ENCODE measurements at places on chromosomes 16 and 17. TPM values are rescaled to one million over a fixed set of nuclear protein-coding genes. Genes with fewer than 3 reads are reported as not detected.

SEZ6 gene
- 0.16 TPM for total RNA-seq

GRCh38 chr17:37259030-37259735 is 116.6 kb upstream of the C17orf78 start:
- no peak for DNase-seq

DNA sequence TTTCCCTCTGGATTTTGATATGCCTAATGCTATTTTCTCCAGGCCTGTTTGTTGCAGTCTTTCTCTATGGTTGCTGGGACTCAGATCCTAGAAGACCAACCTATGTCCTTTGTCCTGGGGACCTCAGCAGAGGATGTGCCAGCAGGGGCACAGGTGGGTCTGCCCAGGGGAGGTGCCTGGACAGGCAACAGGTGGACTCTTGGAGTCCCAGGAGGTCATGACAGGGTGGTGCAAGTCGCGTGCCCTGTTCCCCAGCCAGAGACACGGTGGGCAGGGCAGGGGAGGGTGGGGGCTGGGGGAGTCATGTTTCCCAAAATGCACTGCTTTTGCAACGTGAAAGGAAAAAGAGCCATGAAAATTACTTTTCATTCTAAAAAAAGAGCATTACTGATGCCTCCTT is 26.3 kb upstream of the PLLP start:
- no peak for DNase-seq

RND2 gene
- 0.35 TPM for total RNA-seq

TNFSF13 gene
- 0.11 TPM for total RNA-seq

GRCh38 chr16:57475711-57476339 is 10.5 kb downstream of the DOK4 start:
- DNase-seq: no peak

NUPR1 gene
- 5.9 TPM for total RNA-seq

- peak; percentile 48 for DNase-seq
These were observed 2.0 kb downstream of the HBZ start for GRCh38 chr16:154217-155030.

DNA sequence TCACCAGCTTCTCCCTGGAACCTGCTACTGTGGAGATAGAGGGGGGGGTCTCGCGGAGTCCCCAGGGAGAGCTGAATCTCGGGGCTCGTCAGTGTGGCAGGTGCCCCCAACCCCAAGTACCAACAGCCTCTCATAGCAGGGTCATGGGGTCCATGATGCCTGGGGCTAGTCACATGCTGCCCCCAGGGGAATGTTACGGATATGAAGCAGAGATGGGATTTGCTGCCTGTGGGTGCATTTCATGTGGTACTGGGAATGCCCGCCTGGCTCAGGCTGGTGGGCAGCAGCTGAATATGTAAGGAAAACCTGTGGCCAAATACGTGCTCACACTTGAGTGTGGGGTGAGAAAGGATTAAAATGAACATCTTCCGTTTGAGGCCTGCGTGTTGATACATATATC is 49.4 kb downstream of the MEAK7 start:
- DNase-seq: no peak

TBX4 gene
- total RNA-seq: 0.35 TPM

HAPSTR1 gene
- total RNA-seq: 71.6 TPM

DNA sequence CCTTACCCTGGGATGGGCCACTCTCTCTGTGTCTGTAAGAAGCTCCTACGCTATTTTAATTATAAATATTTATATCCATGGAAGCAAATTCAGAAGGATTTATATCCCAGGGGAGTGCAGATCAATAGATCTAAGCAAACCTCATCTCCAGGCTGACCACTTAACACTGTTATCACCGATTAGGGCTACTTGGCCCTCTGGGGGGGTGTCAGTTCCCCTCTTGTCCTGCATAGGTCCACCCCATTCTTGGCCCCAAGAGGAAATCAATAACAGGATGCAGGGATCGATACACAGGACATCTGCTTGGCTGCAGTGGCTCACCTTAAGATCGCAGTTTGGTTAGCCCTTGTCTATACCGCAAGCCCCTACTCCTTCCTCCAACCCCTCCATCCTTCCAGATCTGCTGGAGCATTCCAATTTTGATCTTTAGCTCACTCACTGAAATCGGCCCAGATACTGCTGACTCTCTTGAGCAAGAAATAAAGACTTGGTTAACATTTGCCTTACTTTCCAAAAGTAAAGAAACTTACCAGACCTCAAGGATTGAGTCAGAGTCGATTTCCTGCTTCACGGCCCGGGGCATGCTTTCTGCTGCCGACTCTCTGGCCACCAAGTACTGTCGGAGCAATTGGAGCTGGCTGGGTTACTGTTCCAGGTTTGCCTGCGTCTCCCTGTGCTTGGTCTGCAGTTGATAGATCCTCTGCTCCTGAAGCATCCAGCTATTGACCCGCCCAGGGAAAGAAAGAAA is 112.3 kb upstream of the PMFBP1 start:
- no peak for DNase-seq

- peak; percentile 97 for DNase-seq
These were observed at the start of gene ITGA3 for GRCh38 chr17:50055426-50056216. Gene ITGA3, plus strand, starts transcription at chr17:50056110. Its CDS starts 330 bp downstream, at chr17:50056440.

CCL15 gene
- total RNA-seq: not detected

DNA sequence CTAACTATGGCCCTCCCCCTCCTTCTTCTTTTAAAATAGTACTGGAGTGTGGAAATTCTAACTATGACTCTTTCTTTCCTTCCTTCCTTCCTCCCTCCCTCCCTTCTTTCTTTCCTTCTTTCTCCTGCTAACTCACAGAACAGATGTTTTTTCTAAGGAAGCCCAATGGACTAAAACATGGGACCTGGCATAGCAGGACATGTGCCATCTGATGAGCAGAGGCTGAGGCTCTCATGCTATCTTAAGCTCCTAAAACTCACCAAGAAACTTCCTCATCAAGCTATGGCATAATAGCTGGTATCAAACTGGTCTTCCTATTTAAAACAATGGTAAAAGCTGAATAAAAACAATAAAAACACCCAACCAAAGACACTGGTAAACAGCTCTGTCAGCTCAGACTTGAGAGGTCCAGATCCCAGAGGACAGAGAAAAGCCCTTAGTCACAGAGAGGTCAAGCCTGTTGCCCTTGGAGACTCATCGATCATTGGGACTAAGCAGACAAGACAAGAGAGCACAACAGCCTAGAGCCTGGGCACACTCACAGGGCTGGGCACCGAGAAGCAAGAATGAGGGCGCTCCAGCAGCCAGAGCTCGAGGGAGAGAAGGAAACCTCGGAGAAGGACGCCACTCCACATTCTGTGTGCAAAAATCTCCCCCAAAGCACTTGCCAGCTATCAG is 27.6 kb downstream of the SLC38A10 start:
- no peak for DNase-seq

GRCh38 chr16:81645266-81645694 is 133.8 kb upstream of the PLCG2 start:
- DNase-seq: peak; percentile 84

- DNase-seq: no peak
These were observed 35.1 kb downstream of the SCNN1G start for GRCh38 chr16:23217646-23218045.

- DNase-seq: no peak
These were observed 44.8 kb downstream of the TRARG1 start for GRCh38 chr17:1324201-1324771.

- no peak for DNase-seq
These were observed 69.6 kb downstream of the RBFOX3 start for GRCh38 chr17:79541056-79541850.

GRCh38 chr16:22075776-22076175 is 16.6 kb upstream of the VWA3A start:
- DNase-seq: no peak

GRCh38 chr17:80738020-80738808 is 193.6 kb downstream of the RPTOR start:
- no peak for DNase-seq

FNDC8 gene
- total RNA-seq: not detected

GRCh38 chr16:78608305-78608776 is 508.9 kb downstream of the WWOX start:
- DNase-seq: no peak

- DNase-seq: no peak
These were observed 56.3 kb downstream of the ABCC12 start for GRCh38 chr16:48099455-48099854.

- no peak for DNase-seq
These were observed 62.1 kb downstream of the GPRC5B start for GRCh38 chr16:19822533-19822932.

TRPV2 gene
- total RNA-seq: 16.1 TPM

PPP1R27 gene
- 12.7 TPM for total RNA-seq

GRCh38 chr16:65148804-65149203 is 26.9 kb upstream of the CDH11 start:
- DNase-seq: no peak

DNA sequence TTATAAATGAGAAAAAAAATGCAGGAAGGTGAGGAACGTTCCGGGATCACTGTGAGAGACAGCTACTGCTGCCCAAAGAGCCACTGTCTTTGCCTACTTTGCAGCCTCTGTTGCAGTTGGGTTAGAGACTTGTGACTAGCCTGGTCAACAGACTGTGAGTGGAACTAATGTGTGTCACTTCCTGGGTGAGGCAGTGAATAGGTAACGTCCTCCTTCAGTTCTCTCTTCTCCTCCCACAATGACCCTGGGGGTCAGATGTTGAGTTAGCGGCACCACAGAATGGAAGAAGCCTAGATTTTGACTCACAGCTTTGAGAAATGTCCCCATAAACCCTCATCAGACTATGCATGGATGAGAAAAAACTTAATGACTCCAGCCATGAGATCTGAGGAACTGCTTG is 5.2 kb downstream of the C16orf46 start:
- DNase-seq: no peak

- DNase-seq: no peak
These were observed 12.8 kb downstream of the CYTH1 start for GRCh38 chr17:78769196-78769773.

PLA2G10 gene
- total RNA-seq: not detected

DNA sequence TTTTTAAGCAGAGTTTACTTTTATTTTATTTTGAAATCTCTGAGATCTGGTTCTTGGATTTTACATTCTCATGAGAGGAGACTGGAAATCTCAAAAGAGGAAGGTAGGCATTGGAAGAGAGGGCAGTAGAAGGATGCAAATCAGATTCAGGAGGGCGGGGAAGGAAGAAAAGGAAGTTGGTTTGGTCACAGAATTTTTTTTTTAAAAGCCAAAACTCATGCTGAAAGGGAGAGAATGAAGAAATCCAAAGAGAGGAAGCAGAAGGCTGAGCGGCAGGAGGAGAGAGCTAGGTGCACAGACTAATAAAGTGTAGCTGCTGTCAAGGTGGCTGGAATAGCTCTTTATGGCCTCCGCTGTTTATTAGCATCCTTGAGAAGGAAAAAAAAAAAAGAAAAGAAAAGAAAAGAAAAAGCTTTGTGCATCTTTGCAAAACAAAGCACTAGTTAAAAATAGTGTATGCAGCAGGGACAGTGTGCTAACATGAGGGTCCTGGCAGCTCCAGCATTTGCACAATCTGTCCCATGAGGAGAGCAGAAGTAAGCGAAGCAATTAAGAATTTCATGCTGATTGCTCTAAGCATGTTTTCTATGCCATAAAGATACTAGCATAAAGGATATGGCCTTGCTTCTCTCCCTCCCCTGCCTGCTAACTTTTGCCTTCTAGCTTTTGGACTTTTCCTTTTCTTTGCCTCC is 194.2 kb downstream of the ZFHX3 start:
- no peak for DNase-seq

MILR1 gene
- total RNA-seq: 14.5 TPM

GRCh38 chr17:55177159-55177854 is 87.5 kb upstream of the HLF start:
- DNase-seq: no peak

- no peak for DNase-seq
These were observed 4.3 kb upstream of the ITGA3 start for GRCh38 chr17:50051606-50052005.

DNA sequence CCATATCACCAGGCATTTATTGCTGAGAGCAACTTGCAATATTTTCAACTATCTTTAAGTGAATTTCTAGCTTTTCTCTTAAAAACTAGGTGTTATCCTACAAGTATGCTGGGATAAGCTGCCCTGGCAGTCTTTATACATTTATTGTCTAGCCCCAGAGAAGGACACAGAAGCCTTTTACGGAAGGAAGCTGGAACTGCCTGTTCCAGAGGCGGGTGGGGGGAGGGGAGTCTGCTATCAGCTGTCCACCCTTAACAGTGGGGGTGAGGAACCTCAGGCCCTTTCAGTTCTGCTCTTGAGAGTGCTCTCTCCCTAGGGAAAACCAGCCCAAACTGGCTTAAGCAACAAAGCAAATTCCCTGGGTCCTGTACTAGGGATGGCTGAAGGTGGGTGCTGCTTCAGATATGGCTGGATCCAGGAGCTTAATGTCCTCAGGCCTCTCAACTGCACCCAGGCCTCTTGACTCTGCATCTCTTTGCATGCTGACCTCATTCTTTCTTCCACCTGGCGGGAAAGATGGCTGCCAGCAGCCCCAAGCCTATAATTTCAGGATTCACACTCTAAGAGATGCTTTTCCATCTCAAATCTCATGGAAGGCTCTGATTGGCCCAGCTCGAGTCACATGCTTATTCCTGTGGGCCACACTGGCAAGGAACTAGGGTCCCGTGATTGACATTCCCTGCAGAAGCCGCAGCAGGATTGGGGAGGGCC is 16.6 kb downstream of the NAGPA start:
- DNase-seq: no peak

Data from myocyte (in vitro differentiated cells).